ENCODE measurements at places on chromosomes 6 and 20.

GRCh38 chr20:55515832-55516231 is 489.5 kb downstream of the CBLN4 start:
- no peak for DNase-seq

DNA sequence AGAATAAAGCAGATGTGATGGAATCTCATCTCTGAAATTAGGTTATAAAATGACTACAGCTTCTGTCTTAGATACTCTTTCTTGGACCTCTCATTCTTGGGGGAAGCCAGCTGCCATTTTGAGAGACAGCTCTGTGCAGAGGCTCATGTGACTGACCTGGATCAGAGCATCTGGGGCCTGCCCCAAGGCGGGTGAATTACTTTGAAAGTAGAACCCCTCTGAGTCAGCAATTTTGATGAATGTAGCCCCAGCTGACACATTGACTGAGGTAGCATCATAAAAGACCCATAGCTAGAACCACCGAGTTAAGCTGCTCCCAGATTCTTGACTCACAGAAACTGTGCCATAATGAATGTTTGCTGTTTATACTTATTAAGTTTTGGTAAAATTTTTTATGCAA is 124.5 kb downstream of the THEMIS start:
- no peak for DNase-seq

- DNase-seq, result no peak
These were observed 68.6 kb downstream of the NRN1 start for GRCh38 chr6:5937936-5938706.

GRCh38 chr20:31476643-31477215 is 1.6 kb downstream of the REM1 start:
- no peak for DNase-seq

DNA sequence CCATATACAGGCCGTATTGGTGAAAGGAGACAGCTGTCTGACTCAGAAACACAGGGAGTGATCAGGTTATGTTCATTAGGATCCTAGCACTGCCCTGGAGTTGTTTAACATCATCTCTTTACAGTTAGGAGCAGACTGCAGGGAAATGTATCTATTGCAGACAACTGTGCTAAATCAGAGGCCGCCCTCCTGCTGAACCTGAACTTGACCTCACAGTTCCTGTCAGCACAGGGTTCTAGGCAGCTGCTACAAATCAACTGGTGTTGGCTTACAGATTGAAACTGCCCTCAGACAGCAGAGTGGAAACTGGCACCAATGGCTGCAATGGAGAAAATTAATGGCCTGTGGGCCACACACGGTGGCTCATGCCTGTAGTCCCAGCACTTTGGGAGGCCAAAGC is 3.7 kb upstream of the RPP40 start:
- DNase-seq, result no peak

- no peak for DNase-seq
These were observed 19.0 kb upstream of the AFDN start for GRCh38 chr6:167807756-167808155.
